Cortex of kidney (tissue), 1 donor: ENCODE measurements at places on chromosomes 11 and 22.

GRCh38 chr22:20015971-20016733 lies 471 bp downstream of the ARVCF start:
- no peak for DNase-seq

GRCh38 chr11:110491577-110492320 lies 62.0 kb downstream of the FDX1 start:
- no peak for DNase-seq

GRCh38 chr11:57630171-57630570 lies 19.5 kb downstream of the YPEL4 start:
- DNase-seq = no peak

DNA sequence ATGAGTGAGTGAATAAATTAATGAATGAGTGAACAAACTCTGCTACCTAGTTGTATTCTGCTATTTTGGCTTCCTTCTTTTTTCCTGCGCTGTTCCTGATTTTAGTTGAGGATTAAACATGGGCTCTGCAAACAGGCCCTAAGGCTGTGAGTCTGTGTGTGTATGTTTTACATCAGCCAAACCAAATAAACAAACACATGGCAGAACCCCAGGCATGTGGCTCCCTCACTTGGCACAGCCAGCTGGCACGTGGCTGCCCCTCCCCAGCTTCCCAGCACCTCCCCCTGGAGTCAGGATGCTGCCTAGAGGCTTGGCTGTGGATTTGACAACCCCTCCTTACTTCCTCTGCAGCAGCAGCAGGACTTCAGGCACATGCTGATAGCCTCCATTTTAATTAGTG lies 593.2 kb downstream of the INSC start:
- DNase-seq = no peak

DNA sequence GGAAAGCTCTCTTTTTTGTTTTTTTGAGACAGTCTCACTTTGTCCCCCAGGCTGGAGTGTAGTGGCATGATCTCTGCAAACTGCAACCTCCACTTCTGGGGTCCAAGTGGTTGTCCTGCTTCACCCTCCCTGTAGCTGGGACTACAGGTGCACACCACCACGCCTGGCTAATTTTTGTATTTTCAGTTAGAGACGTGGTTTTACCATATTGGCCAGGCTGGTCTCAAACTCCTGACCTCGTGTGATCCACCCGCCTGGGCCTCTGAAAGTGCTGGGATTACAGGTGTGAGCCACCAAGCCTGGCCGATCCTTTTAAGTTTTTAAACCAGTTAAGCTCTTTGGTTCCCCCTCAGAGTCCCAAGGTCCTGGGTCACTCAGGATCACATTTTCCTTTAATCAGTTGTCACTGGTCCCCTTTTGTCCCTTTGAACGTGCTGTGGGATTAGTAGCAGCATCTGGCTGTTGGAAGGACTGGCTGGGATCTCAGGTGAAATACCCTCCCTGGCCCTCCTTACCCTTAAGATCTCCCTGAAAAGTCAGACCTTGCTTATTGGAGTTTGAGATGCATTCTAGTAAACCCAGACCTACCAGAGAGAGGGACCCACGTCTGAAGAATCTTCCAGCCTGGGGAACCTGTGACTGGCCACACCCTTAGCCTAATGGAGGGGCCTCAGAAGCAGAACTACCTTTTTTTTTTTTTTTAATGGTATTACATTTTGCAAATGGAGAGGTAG lies 8.1 kb downstream of the MALAT1 start:
- DNase-seq = no peak

GRCh38 chr11:44620328-44620725 lies 54.9 kb downstream of the CD82 start:
- no peak for DNase-seq

- DNase-seq = no peak
These were observed 33.0 kb downstream of the AHNAK start for GRCh38 chr11:62513626-62514025.

- DNase-seq = no peak
These were observed 24.9 kb downstream of the FDX1 start for GRCh38 chr11:110454609-110455008.

- DNase-seq = no peak
These were observed 73.4 kb downstream of the ARHGEF12 start for GRCh38 chr11:120409655-120410054.

GRCh38 chr11:43803766-43804165 lies 76.9 kb upstream of the ALKBH3 start:
- DNase-seq = no peak

DNA sequence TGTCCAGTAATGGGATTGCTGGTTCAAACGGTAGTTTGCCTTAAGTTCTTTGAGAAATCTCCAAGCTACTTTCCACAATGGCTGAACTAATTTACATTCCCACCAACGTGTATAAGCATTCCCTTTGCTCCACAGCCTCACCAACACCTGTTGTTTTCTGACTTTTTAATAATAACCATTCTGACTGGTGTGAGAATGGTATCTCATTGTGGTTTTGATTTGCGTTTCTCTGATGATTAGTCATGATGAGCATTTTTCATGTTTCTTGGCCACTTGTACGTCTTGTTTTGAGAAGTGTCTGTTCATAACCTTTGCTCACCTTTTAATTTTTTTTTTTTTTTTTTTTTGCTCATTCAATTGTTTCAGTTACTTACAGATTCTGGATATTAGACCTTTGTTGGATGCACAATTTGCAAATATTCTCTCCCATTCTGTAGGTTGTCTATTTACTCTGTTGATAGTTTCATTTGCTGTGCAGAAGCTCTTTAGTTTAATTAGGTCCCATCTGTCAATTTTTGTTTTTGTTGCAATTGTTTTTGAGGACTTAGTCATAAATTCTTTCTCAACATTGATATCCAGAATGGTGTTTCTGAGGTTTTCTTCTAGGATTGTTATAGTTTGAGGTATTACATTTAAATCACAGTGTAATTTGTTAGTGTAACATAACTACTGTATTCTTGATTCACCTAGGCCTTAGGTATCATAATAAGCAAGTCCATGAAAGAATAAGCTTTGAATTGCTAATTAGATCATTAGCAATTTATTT lies 33.0 kb downstream of the CCDC34 start:
- no peak for DNase-seq

GRCh38 chr11:106344394-106344793 lies 266.9 kb downstream of the AASDHPPT start:
- no peak for DNase-seq

DNA sequence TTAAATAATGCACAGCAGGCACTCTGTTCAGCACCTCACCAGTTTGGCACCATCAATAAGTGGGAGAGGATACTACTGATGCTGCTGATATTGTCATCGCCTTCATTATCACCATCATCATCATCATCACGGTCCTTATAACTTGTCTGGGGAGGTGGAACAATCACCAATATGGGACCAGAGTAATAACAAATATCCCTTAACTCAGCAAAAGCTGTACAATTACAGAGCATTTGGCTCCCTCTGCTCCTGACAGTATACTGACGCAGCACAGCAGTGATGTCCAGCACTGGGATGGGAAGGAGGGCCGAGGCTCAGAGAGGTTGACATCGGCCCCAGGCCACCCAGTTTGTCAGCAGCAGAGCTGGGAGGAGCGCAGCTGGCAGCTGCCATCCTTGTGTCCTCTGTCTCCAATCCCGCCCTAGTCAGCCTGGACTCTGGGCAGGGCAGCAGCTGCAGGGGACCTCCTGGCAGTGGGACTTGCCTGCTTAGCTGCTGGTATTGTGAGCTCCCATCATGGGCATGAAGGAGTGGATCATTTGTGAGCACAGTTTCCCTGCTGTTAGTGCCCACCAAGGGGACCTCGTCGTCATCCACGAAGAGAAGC lies 90.0 kb downstream of the DHCR7 start:
- DNase-seq = no peak

- no peak for DNase-seq
These were observed 3.6 kb downstream of the CCDC85B start for GRCh38 chr11:65894034-65894591.

- no peak for DNase-seq
These were observed 4.4 kb downstream of the TMEM258 start for GRCh38 chr11:61787928-61788491.
